ENCODE measurements at places on chromosomes 1 and 21. TPM values are rescaled to one million over a fixed set of nuclear protein-coding genes. Genes with fewer than 3 reads are reported as not detected.
A peak's percentile ranks its signal among the peaks of the same experiment; 100 is the strongest.

DNA sequence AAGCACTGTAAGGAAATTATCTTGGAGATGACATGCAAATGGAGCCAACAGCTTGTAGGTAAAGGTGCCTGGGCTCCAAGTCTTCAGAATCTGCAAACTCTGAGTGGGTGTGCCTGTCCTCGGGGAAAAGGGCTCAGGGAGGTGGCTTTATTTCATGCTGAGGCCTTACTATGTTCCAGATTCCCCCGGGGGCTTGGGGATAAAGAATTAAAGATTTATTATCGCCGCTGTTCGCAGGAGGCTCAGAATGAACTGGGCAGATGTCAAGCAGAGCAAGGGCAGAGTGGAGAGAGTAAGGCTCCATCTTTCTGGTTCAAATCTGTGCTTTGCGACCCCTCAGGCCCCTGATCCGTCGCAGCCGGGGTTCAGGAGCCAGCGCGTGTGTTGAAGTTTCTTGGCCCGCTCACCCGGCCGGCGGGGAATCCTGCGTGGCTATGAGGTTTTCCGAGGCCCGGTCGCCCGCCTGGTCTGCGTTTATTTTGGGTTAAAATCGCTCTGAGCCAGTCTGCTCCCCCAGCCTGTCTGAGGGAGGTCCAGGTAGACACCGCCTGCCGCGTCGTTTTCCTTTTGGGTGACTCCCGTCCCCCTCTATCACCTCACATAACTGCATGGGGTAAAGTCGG, 19.5 kb downstream of the RHOU start:
- DNase-seq = no peak

GRCh38 chr1:8094481-8095241, 68.6 kb upstream of the ERRFI1 start:
- DNase-seq = no peak

- no peak for DNase-seq
Observed at GRCh38 chr21:45454926-45455673, 50.1 kb downstream of the COL18A1 start.

- DNase-seq = peak; percentile 36
Observed at GRCh38 chr1:229253151-229253974, 17.5 kb upstream of the RAB4A start.

GRCh38 chr1:54163051-54163450, 10.3 kb upstream of the CDCP2 start:
- DNase-seq = peak; percentile 3

GRCh38 chr21:27545754-27546349, 579.0 kb upstream of the ADAMTS5 start:
- DNase-seq = no peak

- DNase-seq = no peak
Observed at GRCh38 chr1:102851616-102852015, 256.7 kb downstream of the COL11A1 start.

GRCh38 chr1:152067150-152067549, 21.7 kb downstream of the TCHHL1 start:
- DNase-seq = no peak

GRCh38 chr1:2177541-2177940, 17.0 kb downstream of the FAAP20 start:
- DNase-seq = no peak

DNA sequence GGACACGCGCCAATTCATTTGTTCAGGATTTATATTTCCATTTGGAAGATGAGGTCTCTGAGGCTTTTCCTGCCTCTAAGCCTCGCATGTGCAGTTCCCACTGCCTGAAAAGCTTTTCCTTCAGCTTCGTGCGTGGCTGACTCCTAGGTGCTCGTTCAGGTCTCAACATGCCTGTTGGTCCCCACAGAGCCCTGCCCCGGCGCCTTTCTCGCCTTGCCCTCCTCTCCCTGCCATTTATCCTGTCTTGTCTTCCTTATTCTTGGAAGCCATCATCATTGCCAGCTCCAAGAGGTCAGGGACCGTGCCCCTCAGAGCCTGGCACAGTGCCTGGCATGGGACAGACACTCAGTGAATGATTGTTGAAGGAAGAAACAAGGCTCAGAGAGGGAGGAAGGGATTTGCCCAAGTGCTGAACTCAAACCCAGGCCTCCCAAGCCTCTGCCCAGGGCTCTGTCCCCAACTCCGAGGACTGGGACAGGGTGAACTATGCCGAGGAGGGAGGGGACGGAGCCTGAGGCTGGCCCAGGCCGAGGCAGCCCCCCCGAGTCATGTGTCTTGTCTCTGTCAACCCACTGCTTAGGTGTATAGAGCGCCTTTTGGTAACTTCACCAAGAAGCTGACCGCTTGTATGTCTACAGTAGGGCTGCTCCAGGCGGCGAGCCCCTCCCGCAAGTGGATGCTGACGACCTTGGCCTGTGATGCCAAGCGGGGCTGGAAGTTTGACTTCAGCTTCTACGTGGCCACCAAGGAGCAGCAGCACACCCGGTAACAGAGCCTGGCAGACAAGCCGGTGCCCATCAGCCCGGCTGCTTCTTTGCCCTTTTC, 47.3 kb downstream of the DISP3 start:
- no peak for DNase-seq

- DNase-seq = no peak
Observed at GRCh38 chr1:226888021-226888420, 17.6 kb downstream of the PSEN2 start.

DNA sequence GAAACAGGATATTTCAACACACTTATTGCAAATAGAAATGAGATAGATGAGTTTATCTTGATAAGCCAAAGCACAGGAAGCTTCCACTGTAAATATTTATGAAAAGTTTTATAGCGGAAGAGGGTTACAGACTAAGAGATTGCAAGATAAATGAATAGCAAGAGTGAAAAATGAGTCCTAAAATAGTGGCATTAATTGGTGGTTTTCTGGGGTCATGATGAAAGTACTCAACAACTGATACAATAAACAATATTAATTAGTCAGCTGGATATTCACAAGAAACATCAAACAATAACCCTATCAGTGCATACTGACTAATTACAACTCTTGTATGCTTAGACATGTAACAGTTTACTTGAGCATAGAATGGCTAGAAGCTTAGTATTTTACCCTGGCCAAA, 154.8 kb upstream of the CHODL start:
- no peak for DNase-seq

DNA sequence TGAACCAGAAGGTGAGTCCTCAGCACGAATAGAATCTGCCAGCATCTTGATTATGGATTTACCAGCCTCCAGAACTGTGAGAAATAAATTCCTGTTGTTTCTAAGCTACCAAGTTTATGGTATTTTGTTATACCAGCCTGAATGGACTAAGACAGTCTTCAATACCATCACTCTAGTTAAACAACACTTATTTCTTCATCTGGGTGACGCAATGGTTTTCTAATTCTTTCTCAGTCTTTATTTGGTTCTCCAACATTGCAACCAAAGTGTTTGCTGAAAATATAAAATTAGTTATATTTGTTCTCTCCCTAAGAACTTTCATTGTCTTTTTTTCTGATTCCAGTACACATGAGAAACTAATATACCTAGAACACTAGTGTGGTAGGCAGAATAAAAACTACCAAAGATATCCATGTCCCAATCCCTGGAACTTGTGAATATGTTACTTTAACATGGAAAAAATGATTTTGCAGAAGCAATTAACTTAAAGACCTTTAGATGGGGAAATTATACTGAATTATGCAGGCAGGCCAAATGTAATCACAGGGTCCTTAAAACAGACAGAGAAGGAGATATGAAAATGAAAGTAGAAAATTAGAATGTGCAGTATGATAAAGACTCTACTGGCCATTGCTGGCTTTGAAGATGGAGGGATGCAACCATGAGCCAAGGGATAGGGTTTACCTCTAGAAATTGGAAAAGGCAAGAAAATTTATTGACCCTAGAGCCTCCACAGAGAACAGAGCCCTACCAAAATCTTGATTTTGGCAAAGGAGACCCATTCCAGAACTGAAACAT, 1115.1 kb downstream of the PLA2G4A start:
- DNase-seq = no peak

- no peak for DNase-seq
Observed at GRCh38 chr21:29586696-29587095, 288.0 kb downstream of the BACH1 start.

- no peak for DNase-seq
Observed at GRCh38 chr1:208006258-208006920, 95.5 kb upstream of the CD34 start.

GRCh38 chr1:73100216-73100615, 817.9 kb upstream of the NEGR1 start:
- DNase-seq = no peak

- no peak for DNase-seq
Observed at GRCh38 chr1:60842304-60842703, 240.1 kb upstream of the NFIA start.

DNA sequence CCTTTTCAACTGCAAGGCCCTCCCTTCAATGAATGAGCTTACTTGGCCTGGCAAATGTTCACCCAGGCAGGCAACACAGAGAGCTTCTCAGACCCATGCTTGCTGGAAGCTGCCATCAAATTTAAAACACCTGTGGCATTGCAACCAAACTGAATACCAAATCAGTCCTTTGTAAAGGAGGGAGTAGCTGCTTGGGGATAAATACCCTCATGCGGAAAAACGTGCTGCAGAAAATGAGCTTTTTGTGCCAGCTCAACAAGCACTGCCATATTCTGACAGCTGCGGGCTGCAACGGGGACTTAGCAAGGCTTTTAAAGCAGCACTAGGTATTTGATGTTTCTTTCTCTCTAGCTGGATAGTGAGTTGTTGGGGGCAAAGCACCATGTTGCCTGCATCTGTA, 119.7 kb downstream of the PLPPR4 start:
- DNase-seq = no peak

GRCh38 chr1:228045405-228045804, 37.1 kb upstream of the ARF1 start:
- DNase-seq = no peak

DNA sequence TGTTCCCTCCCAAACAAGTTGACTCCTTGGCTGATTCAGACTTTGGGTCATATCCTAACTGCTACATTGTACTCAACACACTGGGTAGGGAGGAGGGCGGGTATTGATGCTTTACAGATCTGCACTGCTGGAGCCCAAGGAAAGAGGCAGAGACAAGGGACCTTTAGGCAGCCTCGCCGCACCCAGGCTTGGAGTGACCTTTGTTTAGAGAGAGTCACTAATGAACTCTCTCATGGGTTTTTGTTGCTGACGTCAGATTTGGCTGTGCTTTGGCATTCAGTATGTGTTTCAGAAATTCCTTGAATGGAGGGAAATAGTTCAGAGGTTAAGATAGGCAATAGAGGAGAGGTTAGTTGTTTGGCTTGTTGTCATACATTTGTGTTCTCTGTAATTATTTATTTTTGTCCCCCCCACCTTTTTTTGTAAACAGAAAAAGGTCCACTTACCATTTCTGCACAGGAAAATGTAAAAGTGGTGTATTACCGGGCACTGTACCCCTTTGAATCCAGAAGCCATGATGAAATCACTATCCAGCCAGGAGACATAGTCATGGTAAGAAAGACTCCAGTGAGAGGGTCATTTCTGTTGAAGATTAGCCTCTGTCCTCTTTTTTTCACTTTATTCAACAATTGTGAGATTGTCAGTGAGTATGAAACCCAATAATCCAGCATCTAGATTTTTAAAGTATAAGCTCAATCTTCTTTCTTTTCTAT, 116.1 kb downstream of the ATP5PO start:
- DNase-seq = peak; percentile 90

Gene CIART
- 1.4 TPM for total RNA-seq

Gene MYOG
- total RNA-seq = not detected

Gene ERO1B
- 11.0 TPM for total RNA-seq

Gene MRPS21
- 102 TPM for total RNA-seq

Gene NR5A2
- 0.10 TPM for total RNA-seq

Gene GPR37L1
- not detected for total RNA-seq

Gene KRTAP10-10
- not detected for total RNA-seq

Gene RHD
- total RNA-seq = not detected

Gene PLD5
- total RNA-seq = not detected

Gene G0S2
- total RNA-seq = 3.4 TPM

Gene SPRR2A
- not detected for total RNA-seq

Gene RUNX3
- not detected for total RNA-seq

Gene NPHS2
- total RNA-seq = not detected
